Neural progenitor cell (in vitro differentiated cells): ENCODE measurements at places on chromosomes 4 and X. TPM values are rescaled to one million over a fixed set of nuclear protein-coding genes. Genes with fewer than 3 reads are reported as not detected.

- peak overlapping the region; percentile 92 for H3K27ac ChIP-seq
- H3K4me1 ChIP-seq: peaks cover 32% of the 10 kb centered on the region
- H3K4me3 ChIP-seq: peak overlapping the region; percentile 72
These were observed 1.7 kb downstream of the SH3D19 start for GRCh38 chr4:151323667-151324066.

DNA sequence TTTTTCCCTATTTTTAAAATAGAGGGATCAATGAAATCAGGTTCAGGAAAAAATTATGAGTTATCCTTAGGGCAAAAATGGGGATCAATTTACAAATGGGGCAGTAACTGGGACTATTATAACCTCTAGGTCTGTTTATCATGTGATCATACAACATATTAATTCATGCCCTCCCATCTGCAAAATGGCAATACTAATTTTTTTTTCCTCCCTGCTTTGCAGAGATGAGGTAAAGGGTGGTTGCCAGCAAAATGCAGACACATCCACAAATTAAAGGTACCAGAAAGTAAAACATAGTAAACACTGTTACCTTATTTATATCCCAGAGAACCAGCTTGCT, 467 bp downstream of the HSD17B11 start:
- peaks cover 3% of the 10 kb centered on the region for H3K36me3 ChIP-seq
- DNase-seq: no peak
- peak overlapping the region; percentile 68 for H3K4me3 ChIP-seq
- H3K4me1 ChIP-seq: no peaks in the 10 kb centered on the region
- no peak overlapping the region for H3K27ac ChIP-seq
- peaks cover 13% of the 10 kb centered on the region for H3K27me3 ChIP-seq

DNA sequence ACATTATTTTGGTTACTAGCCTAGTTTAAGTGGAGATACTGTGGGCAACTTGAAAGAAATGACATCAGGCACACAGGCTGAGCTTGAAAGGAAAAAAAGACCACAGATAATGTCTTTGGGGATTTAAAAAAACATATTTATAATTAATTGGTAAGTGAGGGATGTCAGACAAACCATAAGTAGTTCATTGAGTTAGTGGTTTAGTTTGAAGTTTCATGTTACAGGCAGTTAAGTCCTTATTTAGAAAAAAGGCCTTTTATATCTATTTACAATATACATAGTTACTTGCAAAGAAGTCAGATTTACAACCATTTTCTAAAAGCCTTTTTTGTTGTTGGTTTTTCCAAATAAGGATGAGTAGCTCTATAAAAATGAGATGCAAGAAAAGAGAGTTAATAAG, 89.2 kb downstream of the CDS1 start:
- H3K27me3 ChIP-seq: no peaks in the 10 kb centered on the region
- no peak overlapping the region for H3K27ac ChIP-seq
- H3K4me3 ChIP-seq: no peak overlapping the region
- DNase-seq: no peak

DNA sequence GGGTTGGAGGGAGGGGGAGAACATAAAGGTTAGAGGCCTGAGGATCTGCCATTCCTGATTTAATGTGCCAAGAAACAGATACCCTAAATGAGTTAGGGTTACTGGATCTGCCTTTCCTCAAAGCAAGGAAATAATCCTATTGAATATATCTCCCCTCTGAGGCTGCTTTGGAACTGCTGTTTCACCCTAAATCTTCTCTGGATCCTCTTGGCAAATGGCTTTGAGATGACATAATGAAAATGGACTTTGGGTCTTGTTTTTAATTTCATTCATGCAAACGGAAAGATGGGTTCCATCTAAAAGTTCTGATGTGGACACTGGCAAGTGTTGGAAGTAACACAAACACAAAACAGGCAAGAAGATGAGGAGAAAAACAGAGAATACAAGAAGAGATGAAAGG, 23.0 kb upstream of the MAOA start:
- H3K4me1 ChIP-seq: no peaks in the 10 kb centered on the region
- H3K27me3 ChIP-seq: no peaks in the 10 kb centered on the region
- H3K36me3 ChIP-seq: no peaks in the 10 kb centered on the region
- DNase-seq: no peak
- no peak overlapping the region for H3K4me3 ChIP-seq

GRCh38 chr4:124682384-124682783, 30.1 kb downstream of the ANKRD50 start:
- no peak overlapping the region for H3K27ac ChIP-seq
- no peak overlapping the region for H3K4me3 ChIP-seq
- H3K4me1 ChIP-seq: peaks cover 20% of the 10 kb centered on the region
- H3K36me3 ChIP-seq: peaks cover 17% of the 10 kb centered on the region
- no peak for DNase-seq

GRCh38 chrX:42020225-42020624, 96.9 kb upstream of the CASK start:
- H3K4me3 ChIP-seq: no peak overlapping the region
- no peaks in the 10 kb centered on the region for H3K4me1 ChIP-seq
- H3K27me3 ChIP-seq: no peaks in the 10 kb centered on the region
- H3K36me3 ChIP-seq: no peaks in the 10 kb centered on the region
- no peak for DNase-seq

DNA sequence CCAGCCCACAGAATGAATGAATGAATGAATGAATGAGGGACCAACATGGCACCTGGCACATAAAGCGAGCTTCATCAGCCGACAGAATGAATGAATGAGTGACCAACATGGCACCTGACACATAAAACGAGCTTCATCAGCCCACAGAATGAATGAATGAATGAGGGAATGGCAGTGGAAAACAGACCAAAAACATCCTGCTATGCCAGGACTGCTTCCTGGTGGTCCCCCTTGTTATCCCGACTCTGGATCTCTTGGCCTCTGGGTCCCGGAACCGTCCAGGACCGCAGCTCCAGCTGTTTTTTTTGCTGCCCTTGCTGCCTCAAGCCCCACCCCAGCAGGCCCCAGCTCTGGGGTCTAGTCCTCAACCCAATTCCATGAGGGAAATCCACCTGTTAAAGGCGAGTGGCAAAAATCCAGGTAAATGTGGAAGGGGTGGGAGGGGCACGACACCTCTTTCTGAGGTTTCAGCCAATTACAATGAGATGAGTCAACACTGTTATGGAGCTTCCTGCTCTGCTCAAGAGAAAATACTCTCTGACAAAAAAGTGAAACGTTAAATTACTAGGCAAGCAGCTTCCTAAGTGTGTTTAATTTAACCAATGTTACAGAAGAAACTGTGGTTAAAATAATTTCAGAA, 72.0 kb upstream of the MTNR1A start:
- peak overlapping the region; percentile 72 for H3K27ac ChIP-seq
- H3K4me1 ChIP-seq: peaks cover 24% of the 10 kb centered on the region
- no peaks in the 10 kb centered on the region for H3K27me3 ChIP-seq
- no peak for DNase-seq
- H3K4me3 ChIP-seq: no peak overlapping the region

DNA sequence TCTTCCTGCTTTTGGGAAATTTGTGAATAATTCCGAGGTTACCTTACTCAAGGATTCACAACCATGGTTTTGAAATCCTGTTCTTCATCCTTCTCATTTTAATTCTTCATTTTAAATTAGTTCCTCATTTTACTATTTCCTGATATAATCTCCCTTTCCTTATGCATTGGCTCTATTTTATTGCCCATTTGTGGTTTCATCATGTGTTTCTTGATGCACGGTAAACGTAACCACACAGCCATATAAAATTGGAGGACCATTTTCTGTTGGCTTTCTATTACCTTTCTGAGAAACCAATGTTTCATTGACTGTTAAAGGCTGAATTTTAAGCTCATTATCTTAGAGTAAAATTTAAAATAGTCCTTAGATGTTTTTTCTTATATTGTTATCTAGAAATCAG, 100.3 kb upstream of the NDST4 start:
- no peak overlapping the region for H3K4me3 ChIP-seq
- no peak overlapping the region for H3K27ac ChIP-seq
- no peaks in the 10 kb centered on the region for H3K36me3 ChIP-seq
- H3K27me3 ChIP-seq: no peaks in the 10 kb centered on the region
- H3K4me1 ChIP-seq: peaks cover 10% of the 10 kb centered on the region
- no peak for DNase-seq

GRCh38 chr4:152089584-152089983, 328.8 kb upstream of the GATB start:
- no peaks in the 10 kb centered on the region for H3K27me3 ChIP-seq
- no peaks in the 10 kb centered on the region for H3K4me1 ChIP-seq
- no peak overlapping the region for H3K4me3 ChIP-seq

DNA sequence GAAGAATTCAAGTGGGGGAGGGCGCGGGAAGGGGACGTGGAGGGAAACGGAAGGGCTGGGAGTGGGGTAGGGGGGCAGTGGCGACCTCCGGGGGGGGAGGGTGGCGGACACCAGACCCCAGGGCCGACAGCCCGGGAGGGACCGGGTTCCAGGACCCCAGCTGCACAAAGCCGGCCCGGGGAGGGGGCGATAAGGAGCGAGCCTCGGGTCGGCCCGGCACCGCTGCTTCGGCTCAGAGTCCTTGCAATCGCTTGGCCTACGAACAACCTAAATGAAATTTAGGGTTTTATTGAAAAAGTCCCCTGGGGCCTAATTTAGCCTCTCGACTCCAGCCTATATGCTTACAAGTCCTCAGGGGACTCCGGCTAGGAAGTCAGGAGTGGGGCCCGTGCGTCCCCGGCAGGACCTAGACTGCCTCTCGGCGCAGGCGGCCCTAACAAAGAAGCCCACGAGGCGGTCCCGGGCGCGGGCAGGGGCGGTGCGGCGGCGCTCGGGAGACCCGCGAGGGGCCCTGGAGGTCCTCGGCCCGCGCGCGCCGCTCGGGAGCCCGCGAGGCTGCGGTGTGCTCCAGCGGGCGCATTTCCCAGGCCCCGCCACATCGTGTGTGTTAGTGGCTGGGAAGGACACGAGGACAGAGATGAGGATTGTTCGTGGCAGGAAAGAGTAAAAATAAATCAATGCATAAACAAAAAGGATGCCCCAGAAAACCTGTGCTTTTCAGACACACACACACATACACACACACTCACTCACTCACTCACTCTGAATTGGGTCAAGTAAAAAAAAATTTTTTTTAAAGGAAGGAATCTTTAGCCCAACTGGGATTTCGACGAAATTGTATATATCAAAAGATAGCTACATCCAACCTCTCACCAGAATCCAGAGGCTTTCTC, 70.0 kb downstream of the MGST2 start:
- H3K27ac ChIP-seq: peak overlapping the region; percentile 78
- DNase-seq: peak; percentile 78
- peak overlapping the region; percentile 43 for H3K4me3 ChIP-seq
- no peaks in the 10 kb centered on the region for H3K36me3 ChIP-seq
- H3K27me3 ChIP-seq: no peaks in the 10 kb centered on the region
- H3K4me1 ChIP-seq: peaks cover 51% of the 10 kb centered on the region

- peak overlapping the region; percentile 75 for H3K27ac ChIP-seq
- H3K4me3 ChIP-seq: peak overlapping the region; percentile 72
- peak; percentile 69 for DNase-seq
- no peaks in the 10 kb centered on the region for H3K36me3 ChIP-seq
- H3K4me1 ChIP-seq: peaks cover 27% of the 10 kb centered on the region
These were observed 808 bp downstream of the PRDM5 start for GRCh38 chr4:120921456-120922380.

- no peak overlapping the region for H3K4me3 ChIP-seq
- no peak for DNase-seq
- no peaks in the 10 kb centered on the region for H3K36me3 ChIP-seq
- no peaks in the 10 kb centered on the region for H3K27me3 ChIP-seq
- H3K27ac ChIP-seq: no peak overlapping the region
These were observed 2262.0 kb upstream of the TENM3 start for GRCh38 chr4:179981161-179981560.

GRCh38 chr4:93749292-93749761, 79.2 kb upstream of the ATOH1 start:
- H3K36me3 ChIP-seq: no peaks in the 10 kb centered on the region
- H3K27me3 ChIP-seq: no peaks in the 10 kb centered on the region
- no peak overlapping the region for H3K27ac ChIP-seq

GRCh38 chr4:71558248-71558647, 219.4 kb downstream of the SLC4A4 start:
- no peak overlapping the region for H3K27ac ChIP-seq
- no peak for DNase-seq
- no peak overlapping the region for H3K4me3 ChIP-seq
- no peaks in the 10 kb centered on the region for H3K27me3 ChIP-seq
- H3K36me3 ChIP-seq: no peaks in the 10 kb centered on the region

The CYLC1 gene
- total RNA-seq: not detected in 2 replicates

The SMIM43 gene
- 0.06 TPM in 1 of 2 replicates, not detected in the other for total RNA-seq

The POLR2B gene
- total RNA-seq: 150 and 290 TPM in 2 replicates

The DTHD1 gene
- total RNA-seq: not detected in 2 replicates

The RNF175 gene
- total RNA-seq: 25.1 and 34.6 TPM in 2 replicates

The BRCC3 gene
- total RNA-seq: 12.0 and 18.9 TPM in 2 replicates

The PLK4 gene
- total RNA-seq: 41.1 and 83.9 TPM in 2 replicates
